ENCODE measurements at places on chromosomes 2 and 18. TPM values are rescaled to one million over a fixed set of nuclear protein-coding genes. Genes with fewer than 3 reads are reported as not detected.

SLC19A3 gene
- total RNA-seq = 1.5 TPM

ANKRD44 gene
- total RNA-seq = 74.3 TPM

SIX3 gene
- 0.49 TPM for total RNA-seq

SGPP2 gene
- 1.2 TPM for total RNA-seq

LDAH gene
- total RNA-seq = 17.5 TPM

ITM2C gene
- 116 TPM for total RNA-seq

KIAA2012 gene
- total RNA-seq = 0.98 TPM

PTPN2 gene
- 41.3 TPM for total RNA-seq

FAM117B gene
- total RNA-seq = 50.4 TPM

CDKL4 gene
- 5.7 TPM for total RNA-seq

INHBB gene
- total RNA-seq = 4.9 TPM

HJURP gene
- total RNA-seq = 1.5 TPM
